Germinal center (tissue), 1 donor: ENCODE measurements at places on chromosomes 5 and 9.
A peak's percentile ranks its signal among the peaks of the same experiment; 100 is the strongest.

- no peak for DNase-seq
These were observed 42.3 kb upstream of the MCTP1 start for GRCh38 chr5:95327211-95327610.

GRCh38 chr9:120542701-120543490 is 37.1 kb downstream of the CDK5RAP2 start:
- DNase-seq = no peak

GRCh38 chr9:71609448-71609830 is 158.9 kb downstream of the CEMIP2 start:
- no peak for DNase-seq

- DNase-seq = no peak
These were observed 50.3 kb downstream of the CETN3 start for GRCh38 chr5:90359073-90359920.

GRCh38 chr5:50666261-50667022 is at the start of gene PARP8:
TSS of gene PARP8 (plus strand) at chr5:50666637. CDS start at chr5:50667096, 459 bp downstream.
- peak; percentile 53 for DNase-seq

- no peak for DNase-seq
These were observed 167.5 kb downstream of the TLE1 start for GRCh38 chr9:81521892-81522291.

GRCh38 chr5:110371011-110371724 is 355.3 kb downstream of the TMEM232 start:
- no peak for DNase-seq

- no peak for DNase-seq
These were observed 503.4 kb downstream of the NFIB start for GRCh38 chr9:13810510-13810909.

- peak; percentile 78 for DNase-seq
These were observed 11.1 kb downstream of the REXO4 start for GRCh38 chr9:133406480-133407307.

- DNase-seq = no peak
These were observed 44.7 kb downstream of the DIAPH1 start for GRCh38 chr5:141574122-141574510.

DNA sequence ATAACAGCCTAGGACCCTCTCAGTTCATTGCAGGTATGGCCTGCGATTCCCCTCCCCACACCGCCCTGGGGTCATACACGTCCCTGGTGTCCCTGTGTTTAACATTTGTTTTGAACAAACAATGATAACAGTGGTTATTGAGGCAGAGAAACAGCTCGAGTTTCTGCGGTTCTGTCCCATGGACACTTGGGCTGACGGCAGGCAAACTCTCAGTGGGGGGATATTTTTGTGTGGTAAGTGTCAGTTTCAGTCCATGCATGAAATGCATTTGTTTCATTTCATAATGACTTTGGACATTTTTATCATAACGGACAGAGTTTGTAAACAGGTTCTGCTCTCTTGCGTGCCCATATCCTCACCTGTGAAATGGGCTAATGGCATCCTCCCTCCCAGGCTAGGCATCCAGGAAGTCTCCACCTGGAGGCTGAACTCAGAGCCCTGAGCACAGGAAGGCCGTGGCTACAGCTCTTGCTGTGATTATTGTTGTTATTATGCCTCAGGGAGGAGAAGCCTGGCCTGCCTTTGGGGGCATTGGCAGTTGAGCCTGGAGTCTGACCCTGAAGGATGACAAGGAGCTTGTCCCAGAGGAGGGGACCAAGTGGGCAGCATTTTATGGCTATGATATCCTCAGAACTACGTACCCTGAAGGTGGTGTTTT is 190.9 kb downstream of the GADD45G start:
- DNase-seq = no peak

DNA sequence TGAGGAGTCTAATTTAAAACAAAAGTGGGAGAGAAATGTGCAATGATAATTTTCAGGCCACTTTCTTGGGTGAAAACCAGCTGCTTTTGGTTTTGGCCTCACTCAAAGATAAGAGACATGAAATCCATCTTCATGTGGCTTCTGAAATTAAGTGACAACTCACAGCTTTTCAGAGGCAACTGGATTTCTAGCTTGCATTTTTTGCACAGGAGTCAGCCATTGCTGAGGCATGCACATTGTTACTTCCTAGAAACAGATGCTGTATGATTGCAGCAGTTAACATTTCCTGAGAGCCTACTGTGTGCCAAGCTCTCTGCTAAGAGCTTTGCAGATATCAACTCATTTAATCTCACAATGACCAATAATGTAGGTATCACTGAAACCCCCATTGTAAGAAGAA is 562.6 kb downstream of the NR2F1-AS1 start:
- no peak for DNase-seq

DNA sequence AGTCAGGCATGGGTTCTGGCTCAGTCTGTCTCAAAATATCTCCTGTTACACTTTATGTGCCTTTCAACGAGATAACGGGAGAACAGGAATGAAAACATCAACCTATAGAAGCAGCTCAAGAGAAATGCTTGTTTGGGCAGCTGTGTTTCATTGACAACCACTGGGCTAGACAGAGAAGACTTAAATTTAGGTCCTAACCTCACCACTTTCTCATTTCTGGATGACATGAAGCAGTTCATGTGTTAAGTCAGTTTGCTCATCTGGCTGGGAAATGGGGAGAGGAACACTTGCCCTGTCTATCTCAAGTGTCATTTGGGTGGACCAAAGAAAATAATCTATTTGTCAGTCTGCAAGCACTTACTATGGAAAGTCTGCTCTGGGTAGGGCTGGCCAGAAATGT is 66.7 kb upstream of the PCA3 start:
- DNase-seq = no peak

GRCh38 chr5:164319161-164319560 is 813.7 kb downstream of the MAT2B start:
- no peak for DNase-seq

GRCh38 chr9:14978022-14979000 is 68.1 kb upstream of the FREM1 start:
- no peak for DNase-seq

- DNase-seq = no peak
These were observed 374.1 kb upstream of the ACO1 start for GRCh38 chr9:32010322-32010721.

DNA sequence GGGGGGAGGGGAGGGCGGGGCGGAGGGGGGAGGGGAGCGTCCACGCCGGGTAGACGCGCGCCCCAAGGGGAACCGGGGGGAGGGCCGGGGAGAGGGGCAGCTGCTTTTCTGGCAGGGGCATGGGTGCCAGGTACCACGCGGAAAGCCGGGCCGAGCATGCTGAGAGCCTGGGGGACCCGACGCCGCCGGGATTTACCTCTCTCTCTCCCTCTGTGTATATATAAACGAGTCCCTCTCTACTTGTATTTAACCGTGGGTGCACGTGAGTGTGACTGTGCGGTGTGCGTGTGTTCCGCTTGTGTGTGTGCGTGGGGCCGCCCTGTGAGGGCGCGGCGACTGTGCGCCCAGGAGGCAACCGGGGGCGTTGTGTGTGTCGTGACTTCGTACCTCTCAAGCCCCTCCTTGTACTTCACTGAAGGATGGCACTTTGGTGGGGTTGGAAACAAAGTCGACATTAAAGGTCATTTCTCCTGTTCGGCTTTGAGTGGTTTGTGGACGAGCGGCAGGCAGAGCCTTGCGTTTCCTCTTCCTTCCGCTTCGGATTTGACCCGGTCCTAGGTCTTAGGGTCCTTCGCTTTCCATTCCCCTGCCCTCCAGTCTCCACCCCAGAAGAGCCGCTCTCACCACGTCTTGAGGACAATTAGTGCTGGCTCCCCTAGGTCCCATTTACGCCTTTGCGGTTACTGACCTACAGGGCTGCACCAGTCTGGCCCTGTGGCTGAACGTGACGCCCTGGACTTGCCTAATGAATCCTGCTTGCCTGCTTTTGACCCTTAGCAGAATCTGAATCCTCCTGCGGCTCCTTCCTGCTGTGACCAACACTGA is 36.2 kb upstream of the TTC1 start:
- DNase-seq = no peak

DNA sequence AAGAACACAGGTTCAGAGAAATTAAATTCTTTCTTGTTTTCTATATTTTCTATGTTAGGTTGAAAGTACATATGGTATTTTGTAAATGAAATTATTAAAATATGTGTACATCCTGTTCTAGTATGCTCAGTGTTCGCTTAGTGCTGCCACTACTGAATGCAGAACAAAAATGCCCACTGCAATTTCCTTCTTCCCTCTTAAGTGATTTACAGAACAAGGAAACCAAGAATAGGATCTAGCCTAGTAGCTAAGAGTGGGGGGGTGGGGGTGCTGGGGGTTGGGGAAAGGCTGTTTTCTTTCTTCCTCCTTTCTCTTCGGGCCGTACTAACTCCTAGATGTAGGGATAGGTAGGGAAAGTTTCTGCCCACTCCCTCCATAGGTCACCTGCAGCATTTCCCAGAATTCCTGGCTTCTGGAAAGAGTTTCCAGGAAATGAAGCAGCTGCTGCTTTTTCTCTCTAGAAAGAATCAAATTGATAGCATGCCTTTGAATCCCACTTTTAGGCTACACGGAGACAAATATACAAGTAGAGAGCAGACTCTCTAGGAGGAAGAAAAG is 15.7 kb downstream of the SPATA9 start:
- DNase-seq = no peak

DNA sequence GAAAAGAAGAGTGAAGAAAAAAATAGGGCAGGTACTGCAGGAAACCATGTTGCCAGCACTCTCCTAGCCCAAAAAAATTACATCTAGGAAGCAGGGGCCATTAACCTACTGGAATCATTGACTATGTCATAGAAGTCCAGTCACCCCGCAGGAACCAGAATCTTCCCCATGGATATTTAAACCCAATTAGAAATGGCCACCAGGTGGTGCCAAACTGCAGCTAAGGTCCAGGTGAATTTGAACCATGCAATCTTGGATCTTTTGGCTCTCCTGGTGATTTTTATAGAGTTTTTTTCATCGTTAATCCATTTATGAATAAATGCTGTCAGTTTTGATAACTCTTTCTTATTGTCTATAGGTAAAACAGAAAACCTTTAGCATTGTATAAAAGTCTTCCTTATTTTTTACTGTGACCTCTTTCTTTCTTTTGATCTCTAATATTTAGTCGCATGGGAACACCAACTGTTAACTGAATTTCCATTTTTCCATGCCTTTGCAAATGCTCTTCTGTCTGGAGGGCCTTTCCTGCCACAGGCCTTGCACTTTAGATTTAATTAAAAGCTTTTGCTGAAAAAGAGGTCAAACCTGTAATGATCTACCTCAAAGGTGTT is 147.5 kb upstream of the FGF10 start:
- peak; percentile 5 for DNase-seq

DNA sequence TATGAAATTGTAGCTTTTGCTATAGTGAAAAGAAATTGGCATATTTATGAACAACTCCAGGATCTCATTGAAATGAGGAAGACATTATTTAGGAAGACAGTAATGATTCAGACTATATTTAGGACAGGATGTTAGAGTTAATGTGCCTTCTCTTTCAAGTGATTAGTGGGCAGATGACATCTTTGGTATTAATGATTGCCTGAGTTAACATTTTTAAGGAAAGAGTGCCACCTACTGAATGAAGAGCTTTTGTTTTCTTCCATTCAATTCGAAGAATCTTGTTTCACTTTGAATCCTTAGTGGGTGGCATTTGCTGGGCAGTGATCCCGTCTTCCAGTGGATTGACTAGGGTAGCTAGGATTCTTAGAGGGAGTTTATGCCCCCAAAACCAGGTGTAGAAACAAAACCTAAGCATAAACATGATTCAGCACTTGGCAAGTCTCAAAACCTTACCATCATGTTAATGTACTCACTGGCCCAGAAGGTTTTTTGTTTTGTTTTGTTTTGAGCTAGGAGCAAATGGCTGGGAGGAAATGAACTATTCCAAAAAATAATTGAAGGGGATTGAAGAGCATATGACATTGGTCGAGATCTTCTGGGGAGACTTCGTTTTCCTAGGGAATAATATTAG is 23.2 kb downstream of the MAP3K1 start:
- DNase-seq = no peak

- no peak for DNase-seq
These were observed 2.0 kb downstream of the RHOBTB3 start for GRCh38 chr5:95733107-95733665.
